ENCODE measurements at places on chromosomes 5 and 9. TPM values are rescaled to one million over a fixed set of nuclear protein-coding genes. Genes with fewer than 3 reads are reported as not detected.

AMBP gene
- not detected for total RNA-seq

DNA sequence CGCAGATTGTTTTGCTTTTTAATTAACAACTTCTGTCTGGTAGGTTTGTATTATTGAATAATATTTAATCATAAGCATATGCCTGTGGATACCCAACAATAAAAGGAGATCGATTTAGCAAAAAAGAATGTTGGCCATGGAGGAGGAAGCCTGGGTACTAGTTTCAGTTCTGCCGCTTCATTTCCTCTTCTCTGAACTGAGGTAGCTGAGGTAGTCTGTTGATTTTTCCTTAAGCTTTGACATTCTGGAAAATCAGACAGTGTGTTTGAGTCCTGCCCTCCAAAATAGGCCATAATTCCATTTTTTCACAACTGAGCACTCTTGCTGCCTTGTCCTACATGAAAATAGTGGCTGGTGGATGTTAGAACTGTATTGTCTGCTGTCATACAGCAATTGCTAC is 6.0 kb upstream of the GPR21 start:
- DNase-seq, result no peak

- DNase-seq, result no peak
These were observed 27.0 kb upstream of the PRRC2B start for GRCh38 chr9:131366761-131367401.

GRCh38 chr9:72038408-72038807 is 22.0 kb downstream of the C9orf57 start:
- DNase-seq, result no peak
